ENCODE measurements at places on chromosomes 1 and 21.

GRCh38 chr1:93907718-93908117, 1.5 kb downstream of the GCLM start:
- no peak for DNase-seq

DNA sequence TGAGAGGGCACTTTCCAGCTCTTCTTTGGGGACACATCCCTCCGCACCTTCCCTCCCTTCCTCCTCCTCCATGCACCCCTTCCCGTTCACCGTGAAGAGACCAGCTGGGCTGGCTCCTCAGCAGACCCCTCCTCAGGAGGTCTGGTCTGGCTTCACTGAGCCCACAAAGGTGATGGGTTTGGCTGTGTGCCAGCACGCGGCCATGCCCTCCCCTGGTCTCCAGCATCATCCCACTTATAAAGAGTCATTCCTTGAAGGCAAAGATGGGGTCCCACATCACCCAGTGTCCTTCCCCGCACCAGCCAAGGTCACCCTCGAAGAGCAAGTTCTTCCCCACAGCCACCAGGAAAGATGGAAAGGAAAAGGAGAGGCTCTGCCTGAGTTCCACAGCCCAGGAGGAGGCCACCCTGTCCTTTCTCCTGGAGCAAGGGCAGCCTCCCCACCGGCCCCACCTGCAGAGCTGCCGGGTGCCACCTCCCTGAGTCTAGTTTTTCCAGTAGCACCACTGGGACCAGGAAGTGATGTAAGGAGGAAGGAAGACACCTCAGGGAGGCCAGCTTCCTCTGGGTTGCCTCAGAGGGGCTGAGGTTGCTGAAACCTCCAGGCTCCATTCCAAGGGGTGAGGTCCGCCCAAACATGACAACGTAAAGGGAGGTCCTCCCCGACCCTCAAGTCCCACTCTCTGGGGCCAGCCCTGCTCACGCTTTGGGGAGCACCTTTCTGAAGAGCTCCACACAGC, 32.7 kb downstream of the RIPK4 start:
- no peak for DNase-seq

DNA sequence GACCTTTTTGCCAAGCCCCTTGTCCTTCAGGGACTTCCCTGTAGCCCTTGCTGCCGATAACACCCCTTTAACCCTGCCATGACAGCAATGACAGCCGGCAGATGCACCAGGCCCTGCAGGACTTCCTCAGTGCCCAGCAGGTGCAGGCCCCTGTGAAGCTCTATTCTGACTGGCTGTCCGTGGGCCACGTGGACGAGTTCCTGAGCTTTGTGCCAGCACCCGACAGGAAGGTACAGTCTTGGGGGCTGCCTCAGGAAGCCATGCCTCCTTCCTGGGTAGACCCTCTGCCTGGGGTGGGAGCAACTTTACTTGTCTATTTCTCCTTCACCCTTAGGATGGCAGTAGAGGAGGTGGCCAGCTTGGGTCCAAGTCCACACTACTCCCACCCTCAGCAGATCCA, 16.1 kb upstream of the PADI6 start:
- DNase-seq = no peak

- DNase-seq = no peak
Measured at GRCh38 chr1:159548126-159548525, 12.3 kb upstream of the OR10J5 start.

- DNase-seq = no peak
Measured at GRCh38 chr1:213829780-213830179, 158.0 kb upstream of the PROX1 start.

- DNase-seq = no peak
Measured at GRCh38 chr1:46171871-46172270, 3.0 kb upstream of the TSPAN1 start.

- no peak for DNase-seq
Measured at GRCh38 chr1:207752456-207752998, 673 bp downstream of the CD46 start.

DNA sequence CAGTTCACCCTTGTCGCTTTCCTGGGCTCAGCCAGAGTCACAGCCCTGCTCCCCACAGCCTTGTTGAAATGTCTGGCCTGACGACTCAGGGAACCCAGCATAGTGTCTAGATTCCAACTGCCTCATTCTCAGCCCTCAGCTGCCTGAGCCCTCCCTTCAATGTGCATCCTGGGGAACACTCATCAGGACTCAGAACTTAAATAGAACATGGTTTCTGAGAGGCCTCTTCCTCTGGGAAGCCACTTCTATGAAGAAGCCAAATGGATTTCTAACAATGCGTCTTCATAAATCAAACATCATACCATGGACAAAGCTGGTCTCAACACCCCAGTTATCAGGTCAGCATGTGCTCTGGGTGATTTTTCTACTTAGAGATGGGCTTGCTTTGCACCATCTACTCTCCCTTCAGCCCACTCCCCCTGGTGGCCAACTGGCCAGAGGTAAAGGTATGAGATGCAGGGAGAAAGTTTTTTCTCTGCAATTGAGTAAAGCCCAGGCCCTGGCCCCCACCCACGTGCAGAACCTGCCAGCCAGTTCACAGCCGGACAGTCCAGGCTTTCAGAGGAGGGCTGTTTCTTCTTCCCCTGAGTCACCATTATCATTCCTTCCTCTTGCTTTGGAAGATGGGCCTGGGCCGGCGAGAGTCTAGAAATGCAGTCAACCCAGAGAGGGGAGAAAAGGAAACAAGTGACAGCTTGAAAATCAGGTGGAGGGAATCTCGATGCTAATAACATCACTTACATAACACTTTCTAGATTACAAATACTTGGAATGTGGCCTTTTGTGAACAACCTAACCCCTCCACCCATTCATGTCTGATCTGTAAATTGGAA, 32.1 kb downstream of the CD244 start:
- peak; percentile 81 for DNase-seq

DNA sequence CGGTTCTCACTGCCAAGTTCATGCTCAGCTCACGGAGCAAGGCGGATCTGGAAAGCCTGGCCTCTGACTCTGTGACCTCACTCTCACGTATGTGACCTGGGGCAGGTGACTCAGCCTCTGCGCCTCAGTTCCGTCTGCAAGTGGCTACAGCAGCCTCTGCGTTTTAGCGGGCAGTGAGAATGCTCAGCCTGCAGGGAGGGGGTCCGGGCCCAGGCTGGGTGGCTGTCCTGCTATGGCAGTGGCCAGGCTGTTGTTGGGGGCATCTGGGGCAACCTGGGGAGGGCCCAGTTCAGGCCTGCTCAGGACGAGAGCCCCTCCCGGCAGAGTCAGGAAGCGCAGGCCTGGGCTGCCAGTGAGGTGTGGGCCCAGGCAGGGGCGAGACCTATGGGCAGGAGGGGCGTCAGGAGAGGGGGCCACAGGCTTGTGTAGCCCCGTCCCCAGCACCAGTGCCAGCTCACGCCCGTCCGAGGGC, 27.9 kb downstream of the ARHGEF16 start:
- DNase-seq = no peak

- DNase-seq = no peak
Measured at GRCh38 chr1:198498881-198499280, 41.6 kb downstream of the ATP6V1G3 start.

- no peak for DNase-seq
Measured at GRCh38 chr1:85599076-85599491, 18.5 kb downstream of the CCN1 start.

GRCh38 chr1:46393510-46393909, 607 bp upstream of the FAAH start:
- DNase-seq = no peak

DNA sequence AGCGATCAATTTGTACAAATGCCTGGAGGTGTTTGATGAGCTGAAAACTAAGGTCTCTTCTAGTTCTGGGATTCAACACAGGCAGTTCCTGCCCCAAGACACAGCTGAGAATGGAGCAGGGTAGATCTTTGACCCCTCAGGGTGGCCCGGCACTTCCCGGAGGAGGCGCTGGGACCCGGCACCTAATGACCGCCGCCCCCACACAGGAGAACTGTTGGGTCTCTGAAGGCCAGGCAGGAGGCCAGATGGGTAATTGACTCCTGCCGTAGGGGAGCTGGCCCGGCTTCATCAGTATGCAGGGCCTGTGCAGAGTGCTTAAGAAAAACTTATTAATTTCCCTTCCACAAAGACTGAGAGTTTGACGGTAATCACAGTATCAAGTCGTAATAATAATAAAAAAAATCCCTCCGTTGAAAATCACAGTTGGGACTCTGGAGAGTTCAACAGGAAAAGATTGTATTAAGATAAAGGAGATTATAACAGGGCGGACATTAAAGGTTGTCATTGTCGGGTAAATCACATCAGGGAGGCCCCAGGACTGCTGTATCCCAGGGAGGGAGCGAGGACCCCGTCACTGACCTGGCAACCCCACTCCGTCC, 51.7 kb downstream of the UBIAD1 start:
- DNase-seq = no peak

GRCh38 chr1:48109390-48110013, 112.3 kb upstream of the TRABD2B start:
- DNase-seq = no peak

DNA sequence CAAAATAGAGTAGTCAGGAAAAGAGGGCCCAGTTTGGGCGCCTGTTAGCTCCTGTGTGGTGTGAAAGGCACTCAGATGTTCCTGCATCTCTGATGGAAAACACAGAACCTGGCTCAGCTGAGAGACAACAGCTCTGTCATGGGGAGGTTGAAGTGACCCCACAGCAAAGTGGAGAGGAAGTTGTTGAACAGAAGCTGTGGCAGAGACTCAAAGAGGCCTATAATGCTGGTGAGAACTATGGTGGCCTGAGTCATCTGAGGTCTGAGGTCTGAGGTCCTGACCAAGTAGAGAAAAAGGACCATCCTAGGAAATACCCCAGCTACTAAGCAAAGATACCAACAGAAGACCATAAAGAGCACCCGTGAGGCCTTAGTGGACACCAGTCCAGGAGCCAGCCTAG, 45.6 kb upstream of the JAK1 start:
- no peak for DNase-seq

- no peak for DNase-seq
Measured at GRCh38 chr1:29756085-29756484, 519.8 kb downstream of the PTPRU start.

DNA sequence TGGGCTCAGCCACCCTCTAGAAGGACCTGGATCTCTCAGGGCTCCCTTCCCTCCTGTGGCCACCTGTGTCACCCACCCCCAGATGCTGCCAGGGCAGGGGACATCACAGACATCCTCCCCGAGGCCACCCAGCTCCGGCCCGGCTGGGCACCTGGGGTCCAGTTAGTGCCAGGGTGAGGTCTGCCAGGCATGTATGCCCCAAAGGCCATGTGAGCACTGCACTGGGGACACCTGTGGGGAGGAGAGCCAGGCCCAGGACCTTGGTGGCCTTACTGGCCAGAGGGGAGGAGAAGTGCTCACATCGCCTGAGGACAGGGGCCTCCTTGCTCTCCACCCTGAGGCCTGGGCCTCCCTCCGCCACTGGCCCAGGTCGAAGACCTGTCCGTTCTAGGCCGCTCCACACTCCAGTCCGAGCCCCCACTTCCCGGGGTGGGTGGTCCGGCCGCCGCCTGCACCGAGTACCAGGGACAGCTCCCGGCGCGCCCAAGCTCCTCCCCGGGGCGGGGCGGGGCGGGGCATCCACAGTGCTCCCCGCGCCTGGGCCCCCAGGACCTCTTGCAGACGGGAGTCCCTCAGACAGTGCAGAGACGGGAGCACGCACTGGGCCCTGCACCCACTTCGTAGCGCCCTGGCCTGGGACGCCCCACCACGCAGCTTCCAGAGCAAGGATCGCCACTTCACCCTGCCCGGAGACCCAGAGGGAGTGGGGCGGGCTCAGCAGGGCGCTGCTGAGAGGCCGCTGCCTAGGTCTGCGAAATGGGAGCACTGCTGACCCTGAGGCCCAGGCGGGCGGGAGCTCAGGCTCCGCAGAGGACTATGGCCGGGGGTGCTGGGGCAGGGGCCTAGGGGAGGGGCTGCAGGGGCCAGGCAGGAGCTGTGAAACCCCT, 34.3 kb upstream of the CCDC27 start:
- DNase-seq = no peak

DNA sequence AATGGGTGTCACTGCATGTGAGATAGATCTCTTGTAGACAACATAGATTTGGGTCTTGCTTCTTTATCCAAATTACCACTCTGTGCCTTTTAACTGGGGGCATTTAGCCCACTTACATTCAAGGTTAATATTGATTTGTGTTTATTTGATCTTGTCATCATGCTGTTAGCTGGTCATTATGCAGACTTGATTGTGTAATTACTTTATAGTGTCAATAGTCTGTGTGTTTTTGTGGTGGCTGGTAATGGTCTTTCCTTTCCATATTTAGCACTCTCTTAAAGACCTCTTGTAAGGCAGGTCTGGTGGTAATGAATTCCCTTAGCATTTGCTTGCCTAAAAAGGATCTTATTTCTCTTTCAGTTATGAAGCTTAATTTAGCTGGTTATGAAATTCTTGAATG, 29.6 kb downstream of the ZNF691 start:
- no peak for DNase-seq

- no peak for DNase-seq
Measured at GRCh38 chr1:33971018-33971710, 107.3 kb downstream of the HMGB4 start.

DNA sequence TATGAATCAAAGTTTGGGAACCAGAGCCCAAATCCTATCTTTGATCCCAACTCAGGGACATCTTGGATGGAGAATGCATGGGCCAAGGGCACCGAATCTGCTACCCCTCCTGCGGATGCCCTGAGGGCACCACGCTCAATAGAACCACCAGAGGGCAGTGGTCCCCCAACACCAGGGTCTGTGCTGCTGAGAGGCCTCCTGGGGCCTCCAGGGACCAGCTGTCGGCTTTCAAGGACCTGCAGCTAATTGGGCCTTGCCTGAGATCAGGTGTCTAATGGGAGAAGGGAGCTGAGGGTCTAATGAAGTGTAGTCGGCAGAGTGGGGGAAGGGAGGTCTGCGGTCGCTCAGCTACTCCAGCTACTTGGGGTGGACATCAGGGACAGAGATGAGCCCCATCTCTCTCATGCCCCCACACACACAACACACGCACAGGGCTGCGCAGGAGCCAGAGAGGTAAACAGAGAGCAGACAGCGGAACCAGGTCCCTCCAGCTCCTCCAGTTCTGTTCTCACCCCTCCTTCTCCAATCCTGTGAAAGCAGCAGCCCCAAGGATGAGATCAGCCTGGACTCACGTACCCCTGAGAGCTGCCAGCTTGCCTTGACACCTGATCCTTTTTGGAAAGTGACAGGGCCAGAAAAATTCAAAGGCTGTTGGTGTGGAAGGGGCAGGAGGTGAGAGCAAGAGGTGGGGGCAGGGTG, 34.9 kb upstream of the PPP1R15B start:
- DNase-seq = peak; percentile 26

DNA sequence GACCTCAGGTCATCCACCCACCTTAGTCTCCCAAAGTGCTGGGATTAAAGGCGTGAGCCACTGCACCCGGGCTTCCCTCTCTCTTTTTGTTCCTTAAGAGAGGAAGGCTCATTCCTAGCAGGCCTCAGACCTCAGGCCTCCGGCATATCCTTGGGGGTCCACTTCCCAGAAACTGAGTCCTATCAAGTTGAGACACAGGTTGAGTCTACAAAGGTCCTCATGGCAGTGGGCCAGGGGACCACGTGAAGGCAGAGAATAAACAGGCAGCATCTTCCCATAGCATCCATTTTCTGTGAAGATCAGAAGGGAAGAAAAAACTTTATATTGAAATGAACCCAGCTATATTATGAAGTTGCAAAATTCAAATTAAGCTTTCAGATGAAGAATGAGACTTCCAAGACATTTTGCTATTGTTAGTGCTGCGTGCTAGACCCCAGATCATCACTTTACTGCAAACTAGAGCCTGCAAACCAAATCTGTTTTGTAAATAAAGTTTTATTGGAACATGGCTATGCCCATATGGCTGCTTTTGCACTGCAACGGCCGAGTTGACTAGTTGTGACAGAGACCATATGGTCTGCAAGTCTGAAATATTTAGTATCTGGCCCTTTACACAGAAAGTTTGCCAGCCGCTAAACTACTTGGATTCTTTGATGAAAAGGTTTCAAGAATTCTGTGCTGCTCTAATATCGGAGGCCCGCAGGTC, 3.5 kb upstream of the CELA2A start:
- DNase-seq = no peak

GRCh38 chr1:17013491-17014320, 2.0 kb upstream of the ATP13A2 start:
- no peak for DNase-seq

Data from activated naive CD4-positive, alpha-beta T cell (primary cell).